Activated CD4-positive, alpha-beta T cell treated with anti-CD3 and anti-CD28 coated beads, Interleukin-2, amount 50 U/mL, for 1 hour (primary cell): ENCODE measurements at places on chromosomes 3 and 15.

GRCh38 chr15:94655249-94655880, 424.0 kb downstream of the MCTP2 start:
- no peak for DNase-seq

GRCh38 chr3:190064112-190064511, 56.6 kb downstream of the P3H2 start:
- no peak for DNase-seq

DNA sequence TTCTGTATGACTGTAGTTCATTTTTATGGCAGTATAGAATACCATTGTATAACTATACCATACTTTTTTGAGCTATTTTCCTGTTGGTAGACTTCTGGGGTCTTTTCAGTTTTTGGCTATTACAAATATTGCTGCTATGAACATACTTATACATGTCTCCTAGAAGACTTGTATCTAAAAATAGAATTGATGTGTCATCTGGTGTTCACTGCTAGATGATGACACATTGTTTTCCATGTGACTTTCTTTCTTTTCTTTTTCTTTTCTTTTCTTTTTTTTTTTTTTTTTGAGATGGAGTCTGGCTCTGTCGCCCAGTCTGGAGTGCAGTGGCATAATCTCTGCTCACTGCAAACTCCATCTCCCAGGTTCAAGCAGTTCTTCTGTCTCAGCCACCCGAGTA, 69.8 kb downstream of the SH3GL3 start:
- DNase-seq = no peak

- DNase-seq = no peak
Measured at GRCh38 chr3:64848822-64849221, 161.0 kb upstream of the ADAMTS9 start.

DNA sequence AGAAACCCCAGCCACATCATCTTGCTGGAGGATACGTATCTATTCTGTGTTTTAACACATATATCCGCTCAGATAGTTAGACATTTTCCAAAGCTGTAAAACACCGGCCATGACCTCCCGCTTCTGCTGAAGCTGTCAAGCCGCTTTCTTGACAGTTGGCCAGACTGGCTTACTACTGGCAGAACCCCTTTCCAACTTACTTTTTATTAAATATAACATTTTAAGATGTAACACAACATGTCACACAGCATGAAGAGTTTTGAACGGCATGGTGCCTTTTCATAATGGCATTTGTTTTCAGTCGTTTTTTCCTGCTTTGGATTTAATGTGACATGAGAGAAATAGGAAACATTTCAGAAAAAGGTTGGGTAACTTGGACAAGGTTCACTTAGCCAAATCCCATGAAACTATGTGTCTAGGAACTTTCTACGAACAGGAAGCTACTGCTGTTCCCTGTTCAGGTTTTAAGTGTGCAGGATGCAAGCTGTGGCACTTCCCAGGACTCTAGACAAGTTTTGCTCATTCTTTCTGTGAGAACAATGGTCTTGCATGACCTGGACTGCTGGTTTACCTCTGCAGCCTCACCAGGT, 281.4 kb downstream of the THSD4 start:
- no peak for DNase-seq

DNA sequence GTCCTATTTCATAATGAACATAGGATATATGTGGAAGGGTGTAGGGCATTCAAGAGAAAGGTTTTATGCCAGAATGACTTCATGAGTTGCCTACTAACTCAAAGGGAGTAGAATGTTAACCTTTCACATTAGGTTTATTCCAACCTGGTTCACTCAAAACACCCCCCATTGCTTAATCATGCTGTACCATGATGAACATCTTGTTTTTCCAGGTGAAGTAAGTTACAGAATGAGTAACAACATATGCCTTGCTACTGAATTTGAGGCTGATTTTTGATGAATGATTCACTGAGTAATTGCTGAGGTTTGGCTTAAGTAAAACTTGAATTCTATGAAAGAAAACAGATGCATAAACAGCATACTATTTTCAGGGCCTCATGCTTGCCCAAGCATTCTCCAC, 5.9 kb upstream of the CLDN16 start:
- DNase-seq = no peak

- no peak for DNase-seq
Measured at GRCh38 chr3:58962040-58962651, 87.7 kb downstream of the CFAP20DC start.

DNA sequence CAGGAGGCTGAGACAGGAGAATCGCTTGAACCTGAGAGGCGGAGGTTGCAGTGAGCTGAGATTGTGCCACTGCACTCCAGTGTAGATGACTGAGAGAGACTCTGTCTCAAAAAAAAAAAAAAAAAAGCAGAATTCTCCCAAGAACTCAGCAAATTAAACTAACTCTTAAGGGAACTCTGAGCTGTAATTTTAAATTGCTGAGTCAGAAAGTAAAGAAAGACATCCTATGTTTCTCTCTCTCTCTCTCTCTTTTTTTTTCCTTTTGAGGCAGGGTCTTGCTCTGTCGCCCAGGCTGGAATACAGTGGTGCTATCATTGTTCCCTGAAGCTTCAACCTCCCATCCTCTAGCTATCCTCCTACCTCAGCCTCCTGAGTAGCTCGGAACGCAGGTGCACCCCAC, 20.0 kb upstream of the PHC3 start:
- DNase-seq = no peak

DNA sequence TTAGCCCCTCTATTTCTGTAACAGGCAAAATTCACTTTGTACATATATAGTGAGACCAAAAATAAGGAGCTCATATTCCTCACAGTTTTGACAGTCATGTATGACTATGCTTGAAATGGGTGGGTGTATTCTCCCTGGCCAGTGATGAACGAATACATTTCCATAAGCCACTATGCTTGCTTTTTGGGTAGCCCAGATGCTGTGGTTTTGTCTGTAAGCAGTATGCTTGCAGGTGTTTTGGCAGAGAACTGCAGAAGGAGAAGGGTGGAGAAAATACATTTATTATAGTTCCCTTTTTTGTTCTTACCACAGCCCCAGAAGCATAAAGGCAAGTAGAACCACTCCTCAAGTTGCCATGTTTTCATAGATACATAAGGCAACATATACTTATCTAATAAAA, 131.2 kb downstream of the RBMS3 start:
- DNase-seq = no peak

DNA sequence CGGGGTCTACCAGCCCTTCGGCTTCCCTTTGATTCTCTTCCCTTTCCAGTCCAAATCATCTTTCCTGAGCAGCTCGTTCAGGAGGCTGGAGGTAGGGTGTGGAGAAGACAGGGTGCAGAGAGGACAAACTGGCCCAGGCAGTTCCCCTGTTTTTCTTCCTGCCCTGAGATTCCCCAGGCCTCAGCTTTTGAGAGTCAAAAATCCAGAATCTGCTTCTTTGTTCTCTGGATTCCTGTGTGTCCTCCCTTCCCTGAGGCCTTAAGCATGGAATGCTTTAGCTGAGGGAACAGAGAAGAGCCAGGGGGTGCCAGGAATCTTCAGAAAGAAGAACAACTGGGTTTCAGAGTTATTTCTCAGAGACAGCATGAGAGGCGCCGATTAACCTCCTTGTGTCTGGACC, 26.7 kb upstream of the LRTM1 start:
- DNase-seq = no peak

DNA sequence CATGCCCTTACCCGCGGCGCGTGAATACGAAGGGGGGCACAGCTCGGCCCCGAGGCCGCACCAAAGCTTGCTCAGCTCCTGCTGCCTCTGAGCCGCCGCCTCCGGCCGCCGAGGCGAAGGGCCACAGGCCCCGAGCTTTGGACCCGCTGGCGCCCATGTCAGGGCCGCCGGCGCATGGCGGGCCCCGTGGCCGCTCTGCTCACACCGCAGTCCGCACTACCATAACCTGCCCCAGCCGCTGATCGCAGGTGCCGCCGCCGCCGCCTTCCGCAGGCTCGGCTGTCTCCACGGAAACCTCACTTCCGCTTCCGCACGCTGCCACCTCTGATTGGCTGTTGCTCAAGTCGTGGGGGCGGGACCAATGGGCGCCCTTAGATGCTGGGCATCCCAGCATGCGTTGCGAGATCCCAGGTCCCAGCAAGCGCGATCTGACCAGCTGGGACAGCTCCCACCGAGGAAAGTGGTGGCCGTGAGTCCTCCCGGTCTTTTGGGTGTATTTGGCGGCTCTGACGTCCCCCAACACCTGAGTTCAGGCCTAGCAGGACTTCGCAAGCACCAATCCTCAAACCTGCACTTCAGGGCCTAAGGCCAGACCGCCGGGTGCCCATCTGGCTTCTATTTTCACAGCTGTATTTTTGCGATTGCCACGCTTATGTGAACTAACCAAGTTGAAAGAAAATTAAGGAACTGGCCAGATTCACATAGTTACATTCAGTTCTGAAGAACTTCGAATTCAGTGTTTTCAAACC, at the start of gene TUSC2:
Gene TUSC2, minus strand, starts transcription at position 281 of the 749 bp plus-strand sequence. Its CDS starts 124 bp downstream, at position 157.
- DNase-seq = peak; percentile 93
